ENCODE measurements at places on chromosomes 5 and 9.

DNA sequence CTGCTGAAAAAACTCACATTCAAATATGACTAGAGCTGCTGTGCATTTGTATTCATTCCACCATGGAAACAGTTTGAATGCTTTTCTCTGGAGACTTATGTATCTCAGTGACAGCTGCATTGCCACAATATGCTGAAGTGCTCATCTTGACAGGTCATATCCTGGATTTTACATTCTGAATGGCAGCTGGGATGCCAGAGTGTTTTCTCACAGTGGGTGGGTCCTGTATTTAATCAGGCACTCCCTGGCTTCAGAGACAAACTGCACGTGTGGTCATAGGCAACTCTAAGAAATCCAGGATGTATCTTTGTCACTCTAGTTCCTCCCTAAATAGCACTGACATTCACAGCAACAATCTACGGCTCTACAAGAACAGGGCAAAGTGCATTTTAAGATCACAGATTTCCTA is 75.6 kb downstream of the ST8SIA4 start:
- no peak for DNase-seq

GRCh38 chr9:119283078-119283794 is 86.0 kb downstream of the BRINP1 start:
- peak; percentile 3 for DNase-seq

- no peak for DNase-seq
Measured at GRCh38 chr9:124183772-124184171, 74.0 kb upstream of the NEK6 start.

DNA sequence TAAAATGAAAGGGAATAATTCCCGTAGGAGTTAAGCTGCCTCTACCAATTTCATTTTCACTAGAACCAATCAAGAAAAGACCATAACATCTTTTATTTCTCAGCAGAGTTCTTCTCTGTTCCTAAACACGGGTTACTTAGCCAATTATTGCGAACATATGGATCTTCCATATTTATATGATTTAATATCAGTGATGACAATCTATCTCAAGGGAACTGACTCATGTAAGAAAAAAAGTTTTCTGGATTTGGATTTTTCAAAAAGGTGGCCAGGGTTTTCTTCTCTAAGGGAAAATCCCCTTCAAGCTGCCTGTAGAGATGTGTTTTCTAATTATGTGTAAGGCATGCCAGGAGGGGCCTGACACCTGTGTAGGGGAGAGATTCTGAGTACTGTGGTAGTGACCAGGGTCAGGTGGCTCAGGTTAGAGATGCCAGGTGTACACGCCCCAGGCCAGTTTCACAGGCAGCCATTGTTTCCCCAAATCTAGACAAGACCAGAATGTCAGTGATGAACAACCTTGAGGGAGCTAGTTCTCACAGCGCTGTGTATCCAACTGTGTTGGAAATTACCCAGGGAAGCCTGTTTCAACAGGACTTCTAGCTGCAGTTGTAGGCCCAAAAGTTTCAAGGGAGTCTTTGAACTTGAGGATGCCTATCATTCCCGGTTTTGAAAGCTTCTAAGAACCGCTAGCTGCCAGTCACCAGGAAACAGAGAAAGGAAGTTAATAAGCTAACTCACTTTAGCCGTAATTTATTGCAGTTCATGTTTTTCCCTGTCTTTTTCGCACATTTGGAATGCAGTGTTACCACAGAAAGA is 572.5 kb upstream of the RGMB start:
- peak; percentile 42 for DNase-seq

DNA sequence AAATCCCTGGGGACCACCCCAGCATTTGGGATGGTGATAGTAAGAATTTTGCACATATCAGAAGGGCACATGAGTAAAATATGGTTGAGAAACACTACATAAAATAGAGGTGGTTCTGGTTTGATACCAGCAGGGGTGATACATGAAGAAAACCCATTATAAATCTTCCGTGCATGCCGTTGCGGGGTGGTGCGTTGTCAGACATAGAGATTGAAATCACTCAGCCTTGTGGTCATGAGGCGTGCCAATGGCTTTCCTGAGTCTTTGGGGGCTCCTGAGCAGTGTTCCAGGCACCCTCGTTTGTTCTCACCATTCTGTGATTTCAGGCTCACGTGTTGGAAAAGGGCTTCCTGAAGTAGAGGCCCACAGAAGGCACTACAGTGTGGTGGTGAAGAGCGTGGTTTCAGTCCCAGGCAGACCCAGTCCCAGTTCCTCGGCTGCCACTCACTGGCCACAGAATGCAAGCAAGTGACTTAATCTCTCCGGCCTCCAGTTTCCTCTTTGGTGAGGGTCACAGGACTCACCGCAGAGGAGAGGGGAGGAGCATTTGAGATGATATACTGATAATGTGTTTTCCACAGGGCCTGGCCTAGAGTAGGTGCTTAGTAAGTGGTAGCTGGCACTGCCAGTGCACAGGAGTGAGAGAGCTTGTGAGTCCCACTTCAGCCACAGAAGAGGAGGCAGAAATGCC is 20.5 kb upstream of the GLRX start:
- DNase-seq, result peak; percentile 43

DNA sequence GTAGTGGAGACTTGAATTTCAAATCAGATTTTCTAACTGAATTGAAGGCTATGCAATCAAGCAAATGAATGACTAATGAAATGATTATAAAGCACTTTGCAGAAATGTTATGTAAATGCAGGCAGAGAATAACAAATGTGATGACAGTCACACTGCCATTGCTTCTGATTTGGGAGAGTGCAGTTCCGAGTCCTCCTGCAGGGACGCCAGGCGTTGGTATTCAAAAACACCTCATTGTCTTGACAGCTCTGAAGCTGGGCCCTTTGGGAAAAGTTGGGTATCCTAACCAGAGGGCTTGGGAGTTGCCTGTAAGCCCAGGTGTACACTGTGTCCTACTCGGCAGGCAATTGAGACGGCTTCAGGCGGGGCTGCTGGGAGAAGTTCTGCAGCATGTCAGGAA is 57.9 kb downstream of the C5orf15 start:
- no peak for DNase-seq

GRCh38 chr5:135053278-135053677 is 19.2 kb upstream of the PITX1 start:
- no peak for DNase-seq

GRCh38 chr5:52627740-52628139 is 160.0 kb upstream of the ITGA1 start:
- DNase-seq, result no peak

DNA sequence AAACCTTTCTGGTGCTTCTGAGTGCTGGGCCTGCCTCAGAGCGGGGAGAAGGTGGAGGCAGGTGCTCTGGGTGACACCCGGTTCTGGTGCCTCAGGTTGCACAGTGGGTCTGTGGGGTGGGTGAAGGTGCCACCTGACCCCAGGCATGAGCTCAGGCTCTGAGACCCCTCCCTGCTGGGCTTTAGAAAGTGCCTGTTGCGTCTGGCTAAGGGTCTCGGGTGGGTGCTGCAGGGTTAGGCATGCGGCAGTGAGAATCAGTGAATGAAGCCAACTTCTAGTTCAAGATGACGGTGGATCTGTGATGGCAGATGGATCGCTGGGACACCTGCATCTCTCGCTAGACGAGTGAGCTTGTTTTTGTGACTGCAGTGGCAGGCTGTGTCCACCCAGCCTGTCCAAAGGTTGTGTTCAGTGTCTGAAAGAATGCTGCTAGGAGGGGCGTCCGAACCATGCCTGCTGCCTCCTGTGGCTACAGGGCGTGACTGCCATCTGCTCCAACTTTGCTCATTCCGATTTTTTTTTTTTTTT is 5.0 kb downstream of the SQSTM1 start:
- no peak for DNase-seq

DNA sequence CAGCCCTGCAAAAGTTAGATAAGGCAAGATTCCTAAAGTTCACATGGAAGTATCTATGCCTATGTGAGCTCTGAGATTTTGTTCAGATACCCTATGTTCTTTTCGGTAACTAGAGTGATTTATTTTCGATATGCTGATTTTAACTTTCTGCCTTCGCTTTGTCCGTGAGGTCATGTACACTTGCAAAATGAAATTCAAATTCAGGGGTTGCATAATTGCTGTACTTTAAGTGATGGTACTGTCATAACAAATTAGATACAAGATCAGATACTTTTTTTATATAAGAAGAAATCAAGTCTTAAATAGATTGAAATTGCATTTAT is 350 bp upstream of the ECPAS start:
- no peak for DNase-seq

DNA sequence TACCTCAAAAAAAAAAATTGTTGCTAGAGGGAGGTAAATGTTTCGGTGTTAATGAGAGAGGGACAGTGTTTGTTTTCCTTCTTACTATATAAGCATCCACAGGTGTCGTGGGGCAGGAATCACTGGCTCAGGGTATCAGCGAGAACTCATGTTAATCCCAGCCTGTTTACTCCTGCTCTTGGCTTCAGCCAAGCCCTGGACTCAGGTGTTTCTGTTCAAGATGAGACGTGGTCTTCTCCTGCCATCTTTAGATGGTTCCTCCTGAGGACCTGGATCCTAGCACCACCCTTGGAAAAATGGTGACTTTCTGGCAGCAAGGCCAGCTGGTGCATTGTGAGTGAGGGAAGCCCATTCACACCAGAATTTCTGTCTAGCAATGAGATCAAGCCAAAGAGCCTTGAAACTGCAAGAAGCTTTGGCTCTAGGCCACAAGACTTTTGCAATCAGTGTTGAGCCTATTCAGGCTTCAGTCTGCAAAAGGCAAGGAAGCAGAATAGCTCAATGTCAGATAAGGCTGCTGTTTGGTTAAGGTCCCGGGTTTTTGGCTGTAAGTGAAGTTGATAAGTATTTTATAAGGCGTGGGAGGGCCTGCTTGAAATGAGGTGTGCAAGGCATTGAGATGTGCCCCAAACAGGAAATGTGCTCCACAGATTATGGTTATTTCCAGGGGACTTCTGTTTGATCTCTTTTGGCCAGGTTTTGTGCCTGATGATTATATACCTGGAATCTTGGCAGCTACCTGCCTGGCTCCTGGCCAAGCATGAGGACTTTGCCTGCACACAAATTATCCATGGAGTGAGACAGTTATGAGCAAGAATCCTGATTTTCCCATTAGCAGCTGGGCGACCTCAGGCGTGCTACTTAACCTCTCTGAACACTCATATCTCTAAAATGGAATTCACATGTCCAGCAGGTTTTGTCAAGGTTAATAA is 99.8 kb downstream of the TENT4A start:
- DNase-seq, result peak; percentile 64

DNA sequence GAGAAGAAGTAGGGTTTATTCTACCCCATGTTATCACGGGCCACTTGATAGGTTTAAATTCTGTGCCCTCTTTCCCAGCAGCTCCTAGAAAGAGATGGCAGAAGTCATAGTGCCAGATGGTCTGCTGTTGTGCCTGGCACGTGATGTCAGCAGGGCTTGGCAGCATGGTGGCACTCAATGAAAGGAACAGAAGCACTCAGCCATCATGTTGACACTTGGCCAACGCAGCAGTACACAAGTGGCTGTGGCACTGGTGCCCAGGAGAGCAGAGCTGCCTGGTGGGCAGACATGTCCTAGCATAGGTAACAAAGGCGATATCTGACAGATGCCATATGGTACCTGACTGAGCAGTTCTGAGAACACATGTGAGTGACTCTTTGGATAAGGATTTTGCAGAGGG is 796.4 kb upstream of the ACO1 start:
- DNase-seq, result no peak

GRCh38 chr9:126625329-126626126 is 11.8 kb downstream of the LMX1B start:
- DNase-seq, result no peak

- peak; percentile 25 for DNase-seq
Measured at GRCh38 chr9:15416880-15417279, 5.8 kb upstream of the SNAPC3 start.

- no peak for DNase-seq
Measured at GRCh38 chr9:89889865-89890264, 285.1 kb downstream of the GADD45G start.

GRCh38 chr5:41835645-41836044 is 34.6 kb downstream of the OXCT1 start:
- DNase-seq, result peak; percentile 82

DNA sequence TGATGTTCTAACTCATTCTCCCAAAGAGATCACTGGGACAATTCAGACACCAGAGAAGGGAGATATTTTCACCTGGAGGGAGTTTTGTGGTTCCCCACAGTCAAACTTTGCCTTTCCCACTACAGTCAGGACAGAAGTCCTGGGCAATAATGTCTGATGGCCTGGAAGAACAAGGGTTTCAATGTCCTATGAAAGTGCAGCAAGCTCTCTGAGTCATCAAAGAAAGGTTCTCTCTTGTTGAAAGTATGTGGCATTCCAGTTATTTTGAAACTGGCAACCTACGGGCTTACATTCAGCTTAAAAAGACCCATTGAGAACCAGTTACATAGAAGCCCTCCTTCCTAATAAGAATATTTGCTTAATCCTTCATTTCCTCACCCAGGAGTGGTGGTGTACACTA is 103.9 kb downstream of the INSYN2B start:
- peak; percentile 79 for DNase-seq

GRCh38 chr9:121125590-121125989 is 50.8 kb downstream of the CNTRL start:
- DNase-seq, result no peak

- no peak for DNase-seq
Measured at GRCh38 chr9:128495296-128495695, 9.2 kb upstream of the GLE1 start.

GRCh38 chr9:86955042-86955441 is 7.7 kb upstream of the GAS1 start:
- no peak for DNase-seq

- DNase-seq, result no peak
Measured at GRCh38 chr9:74534841-74535240, 37.7 kb downstream of the RORB start.

GRCh38 chr5:78235289-78235688 is 59.2 kb downstream of the AP3B1 start:
- peak; percentile 41 for DNase-seq

DNA sequence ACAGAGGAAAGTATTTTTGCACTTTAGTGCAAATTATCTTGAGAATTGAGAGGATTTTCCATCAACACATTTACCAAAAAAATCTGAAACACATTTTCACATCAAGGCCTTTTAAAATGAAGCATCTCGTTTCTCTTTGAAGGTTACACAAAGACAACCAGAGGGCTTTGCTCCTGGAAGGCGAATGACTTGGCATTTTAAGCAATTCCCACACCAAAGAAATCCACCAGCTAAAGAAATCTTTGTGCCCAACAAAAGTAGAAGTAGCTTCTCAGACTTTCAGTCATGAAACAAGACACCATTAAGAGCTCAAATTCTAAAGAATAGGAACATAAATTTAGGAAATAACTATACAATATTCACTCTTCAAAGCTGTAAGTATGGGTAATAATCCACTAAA is 59.9 kb downstream of the HABP4 start:
- DNase-seq, result no peak

GRCh38 chr9:109708451-109708945 is 71.5 kb upstream of the PALM2AKAP2 start:
- peak; percentile 69 for DNase-seq

GRCh38 chr9:116061546-116062205 is 91.9 kb upstream of the PAPPA start:
- no peak for DNase-seq
